ENCODE measurements at places on chromosomes 2 and 18. TPM values are rescaled to one million over a fixed set of nuclear protein-coding genes. Genes with fewer than 3 reads are reported as not detected.

The HAAO gene
- total RNA-seq, result 2.5 TPM

The GPR35 gene
- total RNA-seq, result 1.5 TPM

GRCh38 chr2:131105950-131106801, 1.0 kb downstream of the PLEKHB2 start:
- DNase-seq, result peak; percentile 80

- DNase-seq, result no peak
These were observed 28.5 kb upstream of the ACKR3 start for GRCh38 chr2:236541008-236541562.

DNA sequence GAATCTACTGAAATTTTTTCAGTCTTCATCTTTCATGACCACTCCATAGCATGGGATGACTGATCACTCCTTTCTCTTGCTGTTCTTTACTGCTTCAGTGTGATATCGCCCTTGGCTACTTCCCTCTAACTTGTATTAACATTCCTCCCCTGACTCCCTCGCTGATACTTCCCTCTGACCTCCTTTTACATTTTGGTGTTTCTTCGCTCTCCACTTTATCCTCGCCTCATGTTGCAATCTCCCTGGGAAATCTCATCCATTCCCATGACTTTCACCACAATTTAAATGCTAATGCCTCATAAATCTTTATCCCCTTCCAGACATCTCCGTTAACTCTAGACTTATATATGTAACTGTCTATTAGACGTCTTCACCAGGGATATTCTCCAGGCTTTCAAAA, 167.3 kb downstream of the IKZF2 start:
- DNase-seq, result no peak

DNA sequence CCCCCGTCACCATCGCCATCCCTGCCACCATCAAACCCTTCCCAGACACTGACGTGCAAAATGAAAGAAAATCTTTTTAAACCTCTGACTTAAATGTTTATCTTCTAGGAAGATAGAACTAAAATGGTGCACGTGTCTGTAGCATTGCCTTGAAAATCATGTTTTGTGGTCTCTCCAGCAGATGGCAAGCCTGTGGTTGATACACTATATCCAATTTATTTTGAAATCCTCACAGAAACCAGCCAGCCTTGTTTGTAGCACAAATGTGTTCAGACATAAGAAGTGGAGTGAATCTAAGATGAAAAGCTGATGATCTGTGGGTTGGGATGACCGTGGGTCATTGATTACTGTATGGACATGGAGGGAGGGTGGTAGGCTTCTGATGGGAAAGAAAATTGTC, 436.2 kb upstream of the SMIM21 start:
- DNase-seq, result no peak

DNA sequence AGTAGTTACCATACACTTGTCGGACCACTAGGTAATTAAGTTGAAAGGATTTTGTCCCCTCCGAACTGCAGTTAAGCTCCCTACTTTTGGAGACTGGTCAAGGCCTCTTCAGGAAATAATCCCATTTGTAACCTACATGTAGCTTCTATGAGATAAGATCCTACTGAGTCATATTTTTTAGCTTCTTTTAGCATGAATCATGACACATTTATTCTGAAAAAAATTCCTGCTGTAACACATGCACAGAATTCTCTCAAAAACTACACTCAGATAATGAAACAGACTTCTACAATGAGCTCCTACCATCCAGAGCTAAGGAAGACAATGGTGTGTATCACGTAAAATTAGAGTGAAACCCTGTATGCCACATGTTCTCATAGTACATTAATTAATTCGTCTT, 100.7 kb upstream of the CCDC195 start:
- DNase-seq, result no peak

DNA sequence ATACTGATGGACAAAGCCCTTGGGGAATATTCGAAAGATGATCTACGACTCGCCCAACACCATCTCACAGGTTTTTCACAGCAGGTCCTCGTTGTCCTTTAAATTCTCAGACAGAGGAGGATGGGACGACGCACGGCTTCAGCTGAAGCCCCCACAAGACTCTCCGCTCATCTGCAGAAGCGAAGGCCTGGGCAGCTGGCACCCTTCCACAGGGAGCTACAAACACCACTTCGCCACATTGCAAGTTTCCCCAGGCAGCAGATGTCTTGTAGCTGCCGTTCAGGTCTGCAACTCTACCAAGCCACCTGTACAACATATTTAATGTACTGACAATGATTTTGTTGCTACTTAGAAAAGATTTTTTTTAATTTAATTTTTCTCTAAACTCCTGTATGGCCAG, 642.9 kb downstream of the ZEB2 start:
- DNase-seq, result no peak

- DNase-seq, result no peak
These were observed 368.8 kb downstream of the MEIS1 start for GRCh38 chr2:66803726-66804125.

DNA sequence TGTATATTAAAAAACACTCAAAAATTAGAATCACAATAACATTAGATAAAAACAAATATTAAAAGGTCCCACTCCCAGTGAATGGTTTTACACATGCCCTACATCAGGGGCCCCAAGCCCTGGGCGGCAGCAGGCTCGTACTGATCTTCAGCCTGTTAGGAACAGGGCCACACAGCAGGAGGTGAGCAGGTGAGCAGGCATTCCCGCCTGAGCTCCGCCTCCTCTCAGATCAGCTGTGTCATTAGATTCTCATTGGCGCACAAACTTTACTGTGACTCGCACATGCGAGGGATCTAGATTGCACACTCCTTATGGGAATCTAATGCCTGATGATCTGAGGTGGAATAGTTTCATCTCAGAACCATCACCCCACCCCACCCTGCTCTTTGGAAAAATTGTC, 74.2 kb downstream of the MBD2 start:
- DNase-seq, result no peak
